ENCODE measurements at places on chromosomes 7 and 10. TPM values are rescaled to one million over a fixed set of nuclear protein-coding genes. Genes with fewer than 3 reads are reported as not detected.
A peak's percentile ranks its signal among the peaks of the same experiment; 100 is the strongest.

Gene MRLN
- 0.43 TPM for total RNA-seq

Gene EIF3A
- total RNA-seq: 80.7 TPM

Gene TMEM196
- total RNA-seq: not detected

Gene FAM13C
- 2.8 TPM for total RNA-seq

Gene DNAH11
- total RNA-seq: 6.1 TPM

DNA sequence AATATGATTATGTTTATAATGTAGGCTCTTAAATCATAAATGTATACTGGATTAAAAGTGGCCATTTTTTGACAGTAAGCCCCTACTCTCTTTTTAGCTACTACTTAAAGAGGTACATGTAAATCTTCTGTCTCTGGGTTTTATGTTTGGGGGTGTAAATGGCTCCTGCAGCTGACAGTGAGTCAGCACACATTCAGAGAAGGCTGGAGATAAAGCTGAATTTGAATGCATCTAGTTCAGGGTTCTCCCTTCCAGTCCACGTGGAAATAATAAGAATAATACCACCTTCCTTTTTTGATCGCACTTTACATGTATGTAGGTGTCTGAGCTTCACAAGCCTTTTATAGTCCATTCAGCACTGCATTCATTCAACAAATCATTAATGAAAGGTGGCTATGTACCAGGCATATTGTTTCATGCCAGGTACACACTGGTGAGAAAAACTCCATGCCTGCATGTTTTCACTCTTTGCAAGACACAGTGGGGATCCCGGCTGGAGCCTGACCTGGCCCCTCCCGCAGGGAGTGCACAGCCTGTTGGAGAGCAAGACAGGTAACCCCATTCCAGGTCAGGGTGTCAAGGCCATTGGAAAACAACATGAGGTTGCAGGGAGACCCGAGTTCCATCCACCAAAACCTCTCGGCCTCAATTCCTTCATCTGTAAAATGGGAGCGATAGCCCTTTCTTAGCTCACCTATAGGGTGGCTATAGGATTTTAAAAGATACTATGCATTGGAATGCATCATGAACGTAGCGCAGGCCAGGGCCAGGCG lies 107.5 kb upstream of the ANLN start:
- DNase-seq: peak; percentile 42

DNA sequence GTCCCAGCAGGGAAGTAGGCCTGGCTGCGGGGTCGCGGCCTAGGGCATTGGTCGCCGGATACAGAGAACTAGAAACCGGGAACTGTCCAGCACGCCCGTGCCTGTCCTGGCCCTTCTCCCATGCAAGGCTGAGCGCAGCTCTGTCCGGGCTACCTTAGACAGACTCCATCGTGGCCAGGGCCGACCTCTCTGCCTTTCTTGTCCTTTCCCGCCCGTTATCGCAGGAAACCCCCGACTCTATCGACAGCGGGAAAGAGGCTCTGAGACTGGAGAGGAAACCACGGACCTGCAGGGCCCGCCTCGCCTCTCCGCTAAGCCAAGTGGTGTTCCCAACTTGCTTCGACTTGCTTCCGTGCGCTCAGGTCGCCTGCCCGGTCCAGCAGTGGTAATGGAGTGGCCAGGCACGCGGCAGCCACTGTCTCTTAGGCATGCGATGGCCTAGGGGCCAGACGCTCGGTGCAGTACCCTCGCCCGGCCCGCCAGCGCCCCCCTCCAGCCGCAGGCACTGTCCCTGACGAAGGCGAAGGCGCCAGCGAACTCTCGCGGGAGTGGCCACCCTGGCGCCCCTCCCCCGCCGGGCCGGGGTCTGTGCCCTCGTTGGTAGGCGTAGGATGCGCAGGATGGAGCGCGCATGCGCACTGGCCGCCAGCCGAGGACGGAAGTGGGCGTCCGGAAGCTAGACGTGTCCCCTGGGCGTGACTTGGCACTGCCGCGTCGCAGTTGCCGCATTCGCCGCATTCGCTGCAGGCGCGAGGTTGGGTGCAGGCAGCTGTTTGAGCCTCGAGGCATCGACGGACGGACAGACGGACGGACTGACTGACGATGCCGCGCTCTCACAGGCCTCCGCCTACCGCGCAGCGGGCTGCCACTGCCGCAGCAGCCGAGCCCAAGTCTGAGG lies 54.4 kb downstream of the MCMBP start:
- DNase-seq: no peak

GRCh38 chr7:117751775-117752174 lies 121.5 kb downstream of the CTTNBP2 start:
- no peak for DNase-seq

DNA sequence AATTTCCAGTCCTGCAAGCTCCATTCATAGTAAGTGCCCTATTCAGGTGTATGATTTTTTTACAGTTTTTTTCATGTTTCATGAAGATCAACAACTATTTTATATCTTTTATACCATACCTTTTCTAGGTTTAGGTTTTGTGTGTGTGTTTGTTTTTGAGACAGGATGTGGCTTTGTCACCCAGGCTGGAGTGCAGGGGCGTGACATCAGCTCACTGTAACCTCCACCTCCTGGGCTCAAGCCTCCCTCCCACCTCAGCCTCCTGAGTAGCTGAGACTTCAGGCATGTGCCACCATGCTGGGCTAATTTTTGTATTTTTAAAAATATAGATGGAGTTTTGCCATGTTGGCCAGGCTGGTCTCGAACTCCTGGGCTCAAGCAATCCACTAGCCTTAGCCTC lies 35.0 kb downstream of the ARMH3 start:
- no peak for DNase-seq

DNA sequence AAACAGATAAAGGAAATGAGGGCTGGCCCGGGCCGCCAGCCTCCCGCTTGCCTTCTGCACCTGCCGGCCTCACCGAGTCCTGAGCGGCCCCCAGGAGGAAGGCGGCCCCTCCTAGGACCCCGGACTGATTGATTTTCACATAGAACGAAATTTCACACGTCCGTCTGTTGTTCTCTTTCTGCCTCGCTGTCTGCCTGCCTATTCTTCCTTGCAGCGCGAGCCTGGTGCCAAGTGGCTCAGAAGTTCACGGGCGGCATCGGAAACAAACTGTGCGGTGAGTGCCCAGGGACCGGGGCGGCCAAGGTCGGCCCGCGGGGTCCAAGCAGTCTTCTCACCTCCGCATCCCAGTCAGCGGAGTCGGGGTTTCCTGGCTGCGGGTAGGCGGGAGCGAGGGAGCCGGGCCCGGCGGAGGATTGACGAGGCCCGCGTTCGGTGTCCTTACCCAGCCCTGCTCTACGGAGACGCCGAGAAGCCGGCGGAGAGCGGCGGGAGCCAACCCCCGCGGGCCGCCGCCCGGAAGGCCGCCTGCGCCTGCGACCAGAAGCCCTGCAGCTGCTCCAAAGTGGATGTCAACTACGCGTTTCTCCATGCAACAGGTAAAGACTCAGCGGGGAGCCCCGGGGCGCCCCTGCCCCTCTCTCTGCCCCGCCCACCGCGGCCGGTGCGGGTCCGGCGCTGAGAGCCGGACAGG lies 967 bp downstream of the GAD2 start:
- no peak for DNase-seq

GRCh38 chr7:128321044-128321422 lies 22.7 kb downstream of the RBM28 start:
- no peak for DNase-seq

GRCh38 chr7:55432939-55433784 lies 68.0 kb downstream of the LANCL2 start:
- DNase-seq: peak; percentile 48

DNA sequence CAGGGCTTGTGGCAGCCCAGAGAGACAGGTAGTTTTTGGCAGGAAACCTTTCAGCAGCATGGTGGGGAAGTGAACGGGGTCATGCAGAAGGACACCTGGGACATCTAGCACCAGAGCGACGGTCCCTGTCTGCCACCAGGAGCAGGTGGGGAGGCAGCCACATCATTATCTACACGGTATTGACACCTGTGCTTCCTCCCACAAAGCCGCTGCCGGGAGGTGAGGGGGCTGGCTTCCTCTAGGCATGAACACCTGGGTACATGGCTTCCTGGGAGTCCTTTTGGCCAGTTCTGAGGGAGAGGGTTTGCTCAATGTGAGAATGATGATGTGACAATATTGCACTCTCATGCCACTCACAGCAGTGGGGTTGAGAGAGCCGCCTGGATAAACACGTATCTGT lies 275.2 kb downstream of the ACTR3B start:
- no peak for DNase-seq

DNA sequence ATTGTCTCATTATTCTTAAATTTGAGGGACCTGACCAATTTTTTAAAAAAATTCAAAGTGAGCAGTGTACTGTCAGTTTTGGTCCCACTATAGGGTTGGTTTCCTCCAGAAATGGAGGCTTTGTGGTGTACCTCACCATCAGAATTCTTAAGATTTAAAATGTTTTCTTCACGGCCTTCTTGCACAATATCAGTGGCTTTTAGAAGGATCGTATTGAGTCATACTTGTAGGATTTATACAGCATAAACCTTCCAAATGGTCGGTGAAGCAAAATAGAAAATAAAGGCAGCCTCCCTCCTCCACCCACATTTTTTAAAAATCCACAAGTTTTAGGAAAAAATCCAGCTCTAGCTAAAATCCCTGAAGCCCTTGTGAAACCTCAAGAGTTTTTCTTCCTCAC lies 126.4 kb downstream of the RNLS start:
- DNase-seq: no peak

DNA sequence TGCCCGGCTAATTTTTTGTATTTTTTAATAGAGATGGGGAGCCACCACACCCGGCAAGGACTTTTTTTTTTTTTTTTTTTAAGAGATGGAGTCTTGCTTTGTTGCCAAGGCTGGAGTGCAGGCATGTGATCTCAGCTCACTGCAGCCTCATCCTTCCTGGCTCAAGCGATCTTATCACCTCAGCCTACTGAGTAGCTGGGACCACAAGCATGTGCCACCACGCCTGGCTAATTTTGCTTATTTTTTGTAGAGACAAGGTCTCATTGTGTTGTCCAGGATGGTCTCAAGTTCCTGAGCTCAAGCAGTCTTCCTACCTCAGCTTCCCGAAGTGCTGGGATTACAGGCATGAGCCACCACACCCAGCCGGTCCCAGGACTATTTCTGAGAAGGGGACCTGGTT lies 9.3 kb upstream of the MCU start:
- peak; percentile 68 for DNase-seq
